Pancreas (tissue), 10 donors: ENCODE measurements at places on chromosomes 11 and 22. TPM values are rescaled to one million over a fixed set of nuclear protein-coding genes. Genes with fewer than 3 reads are reported as not detected.
A peak's percentile ranks its signal among the peaks of the same experiment; 100 is the strongest.

DNA sequence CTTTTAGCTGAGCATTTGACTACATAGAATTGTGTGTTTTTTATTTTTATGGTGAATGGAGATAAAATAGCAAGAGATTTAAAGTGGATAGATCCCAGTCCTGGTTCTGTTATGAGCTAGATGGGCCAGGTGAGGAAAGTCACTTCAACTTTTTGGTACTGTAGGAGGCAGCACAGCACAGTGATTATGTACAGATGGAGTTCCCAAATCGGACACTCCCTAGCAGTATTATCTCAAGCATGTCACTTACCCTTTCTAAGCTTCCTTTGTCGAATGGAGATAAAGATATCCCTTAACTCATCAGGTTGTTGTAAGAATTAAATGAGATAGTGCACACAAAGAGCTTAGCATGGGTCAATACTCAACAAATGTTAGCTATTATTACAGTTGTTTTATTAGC, 5.3 kb downstream of the EXPH5 start:
- DNase-seq = no peak

The IGF2 gene
- 99.9 TPM for total RNA-seq

GRCh38 chr11:128525411-128526243, 61.7 kb downstream of the ETS1 start:
- no peak for DNase-seq

GRCh38 chr11:69040051-69040450, 8.7 kb upstream of the TPCN2 start:
- no peak for DNase-seq

DNA sequence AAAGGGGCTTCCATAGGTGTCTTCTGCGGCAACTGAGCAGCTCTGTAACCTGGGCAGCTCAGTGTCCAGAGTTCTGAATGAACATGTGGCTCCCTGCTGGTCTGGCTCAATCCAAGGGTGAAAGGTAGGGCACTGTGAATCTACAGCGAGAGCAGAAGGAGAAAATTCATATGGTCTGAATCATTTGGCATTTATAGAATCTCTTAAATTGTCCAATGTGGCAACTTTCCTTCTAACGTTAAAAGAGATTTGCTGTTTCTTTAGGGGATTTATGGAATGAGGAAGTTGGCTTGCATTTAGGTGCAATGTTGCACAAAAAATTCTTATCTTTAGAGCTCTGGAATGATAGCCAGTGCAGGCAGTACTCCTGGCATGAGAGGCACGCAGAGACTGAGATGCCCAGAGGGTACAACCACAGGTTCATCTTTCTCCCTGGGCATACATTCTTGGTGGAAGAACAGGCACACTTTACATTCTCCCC, 17.0 kb downstream of the ATXN10 start:
- DNase-seq = no peak

The RAPSN gene
- 0.18 TPM for total RNA-seq

GRCh38 chr11:9137293-9138132, 46.1 kb upstream of the SCUBE2 start:
- DNase-seq = peak; percentile 84
